ENCODE measurements at places on chromosomes 5 and 9.

- no peak for ATAC-seq
Observed at GRCh38 chr5:114238771-114239313, 123.0 kb upstream of the KCNN2 start.

DNA sequence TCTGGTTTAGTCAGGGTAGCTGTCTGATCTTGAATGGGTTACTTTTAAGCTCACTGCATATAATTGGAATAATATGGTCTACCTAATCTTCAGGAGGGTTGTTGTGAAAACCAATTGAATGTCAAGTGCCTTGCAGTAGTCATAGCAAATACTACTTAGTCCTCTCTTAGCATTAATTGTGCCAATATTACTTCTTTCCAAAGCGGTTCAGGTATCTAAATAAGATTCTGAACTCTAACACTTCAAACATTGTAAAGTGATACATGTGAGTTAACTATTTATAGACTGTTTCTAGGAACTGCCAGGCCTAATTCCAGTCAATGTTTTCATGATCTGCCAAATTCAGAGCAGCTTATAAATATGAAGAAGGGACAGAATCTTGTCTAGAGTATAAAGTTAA, 140.2 kb downstream of the SH3GL2 start:
- no peak for ATAC-seq

DNA sequence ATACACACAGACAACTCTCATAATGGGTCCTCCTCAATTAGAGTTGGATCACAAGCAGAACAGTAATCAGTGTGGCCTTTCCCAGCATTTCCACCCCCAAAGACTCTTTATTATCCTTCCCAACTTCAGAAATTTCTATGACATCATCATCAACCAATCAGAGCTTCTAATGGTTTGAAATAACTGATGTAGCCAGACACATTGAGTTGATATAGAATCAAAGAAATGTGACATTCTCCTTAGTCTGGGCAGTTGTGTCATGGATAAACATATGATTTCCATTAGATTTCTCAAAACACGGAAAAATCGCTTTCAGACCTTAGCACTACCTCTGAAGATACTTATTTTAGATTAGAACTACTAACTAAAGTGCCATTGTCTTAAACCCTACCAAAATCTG, 75.7 kb upstream of the NFIB start:
- no peak for ATAC-seq

GRCh38 chr5:57482671-57483106, at the start of gene ACTBL2:
Gene ACTBL2 (minus strand): TSS chr5:57482811. CDS start chr5:57482707, 104 bp downstream.
- no peak for ATAC-seq

- no peak for ATAC-seq
Observed at GRCh38 chr5:79225026-79225425, 10.9 kb upstream of the JMY start.

GRCh38 chr9:77856615-77857014, 175.0 kb downstream of the GNAQ start:
- no peak for ATAC-seq

DNA sequence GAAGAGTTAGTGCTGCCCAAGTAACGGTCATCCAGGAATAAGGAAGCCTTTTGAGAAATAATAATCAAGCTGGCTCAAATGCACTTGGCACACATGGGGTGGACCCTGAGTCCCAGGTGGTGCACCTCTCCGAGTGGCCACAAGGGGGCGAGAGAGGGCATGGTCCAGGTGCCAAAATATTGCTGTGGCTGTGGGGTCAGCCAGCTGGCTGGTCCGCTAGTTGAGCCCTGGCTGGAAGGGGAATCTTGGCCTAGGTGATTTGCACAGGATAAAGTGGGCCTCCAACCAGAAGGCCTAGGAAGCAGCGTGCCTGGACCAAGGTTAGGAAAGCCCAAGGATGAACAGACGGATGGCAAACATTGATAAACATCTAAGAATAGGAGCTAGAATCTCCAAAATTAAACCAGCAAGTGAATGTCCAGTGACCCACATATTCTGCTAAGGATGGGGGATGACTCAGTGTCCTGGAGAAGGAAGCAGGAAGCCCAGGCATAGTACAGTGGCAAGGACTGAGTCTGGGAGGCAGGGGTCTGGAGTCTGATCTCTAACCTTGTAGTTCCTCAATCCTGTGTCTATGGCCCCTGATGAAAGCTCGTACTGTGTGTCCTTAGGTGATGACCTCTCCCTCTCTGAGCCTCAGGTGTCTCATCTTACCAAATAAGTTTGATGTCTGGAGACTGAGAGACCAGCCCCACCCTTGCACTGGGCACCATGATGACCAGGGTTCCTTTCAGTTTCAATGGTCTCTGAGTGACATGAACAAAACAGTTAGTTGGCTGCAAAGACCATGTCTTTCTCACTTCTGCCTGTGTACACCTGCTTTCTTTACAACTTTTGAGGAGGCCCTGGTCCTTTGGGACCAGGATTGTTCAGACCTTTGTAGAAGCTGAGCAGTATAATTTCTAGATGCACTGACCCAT, 19.2 kb upstream of the SHB start:
- peak; percentile 82 for ATAC-seq

- ATAC-seq: no peak
Observed at GRCh38 chr5:98111686-98112085, 661.8 kb upstream of the RGMB start.

DNA sequence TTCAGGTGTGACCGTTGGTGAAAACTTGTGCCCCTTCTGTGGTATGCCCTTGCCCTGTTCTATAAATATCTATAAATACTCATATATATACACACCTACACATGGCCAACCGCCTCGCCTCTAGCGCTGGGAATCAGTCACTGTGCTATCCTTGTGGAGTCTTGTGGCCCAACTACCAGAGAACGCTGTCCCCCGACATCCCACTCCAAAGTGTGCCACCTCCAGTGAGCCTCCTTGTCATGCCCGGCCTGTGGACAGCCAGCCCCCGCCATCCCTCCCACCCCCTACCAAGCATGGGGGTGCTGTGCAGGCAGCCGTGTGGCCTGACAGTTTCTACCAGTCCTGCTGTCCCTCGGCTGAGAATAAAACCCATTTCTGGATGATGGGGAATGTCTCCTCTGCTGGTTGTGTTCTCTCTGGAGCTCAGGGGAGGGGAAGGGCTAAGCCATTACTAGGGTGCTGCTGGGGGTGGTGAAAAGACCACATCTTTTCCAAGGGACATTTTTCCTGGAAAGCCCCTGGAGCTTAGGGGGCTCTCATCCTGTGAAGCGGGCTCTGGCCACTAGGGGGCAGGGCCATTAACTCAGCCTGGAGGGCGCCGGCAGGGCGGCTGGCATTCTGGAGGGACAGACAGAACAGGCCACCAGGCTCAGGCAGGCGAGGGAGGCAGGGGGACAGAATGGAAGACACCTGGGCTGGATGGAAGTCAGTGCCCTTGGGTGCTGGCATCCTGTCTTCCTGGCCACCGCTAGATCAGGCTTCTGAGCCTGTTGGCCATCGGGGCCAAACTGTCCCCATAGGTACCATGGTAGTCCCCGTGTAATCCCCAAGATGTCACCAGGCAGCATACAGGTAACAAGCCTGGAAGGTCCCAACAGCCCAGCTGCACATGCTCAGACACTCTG, 20.7 kb downstream of the GOLGA2 start:
- ATAC-seq: peak; percentile 61

DNA sequence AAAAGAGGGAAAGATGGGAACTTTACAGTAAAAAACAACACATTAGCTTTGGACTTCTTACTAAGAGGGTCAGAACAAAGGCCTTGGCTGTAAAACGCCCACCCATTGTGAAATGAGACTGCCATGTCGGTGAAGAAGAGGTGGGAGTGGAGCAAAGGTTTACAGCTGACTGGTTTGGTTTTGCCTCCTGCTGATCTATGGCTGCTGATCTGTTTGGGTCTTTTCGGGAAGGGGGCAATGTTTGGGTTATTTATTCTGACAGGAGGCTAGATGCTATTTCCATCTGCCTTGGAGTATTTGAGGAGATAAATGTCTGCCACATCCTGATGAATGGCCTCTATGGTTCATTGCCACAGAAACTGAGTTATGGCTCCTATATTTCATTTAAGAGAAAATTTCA, 408.7 kb downstream of the TLE4 start:
- no peak for ATAC-seq

- ATAC-seq: no peak
Observed at GRCh38 chr5:72543811-72544210, 36.6 kb upstream of the ZNF366 start.

DNA sequence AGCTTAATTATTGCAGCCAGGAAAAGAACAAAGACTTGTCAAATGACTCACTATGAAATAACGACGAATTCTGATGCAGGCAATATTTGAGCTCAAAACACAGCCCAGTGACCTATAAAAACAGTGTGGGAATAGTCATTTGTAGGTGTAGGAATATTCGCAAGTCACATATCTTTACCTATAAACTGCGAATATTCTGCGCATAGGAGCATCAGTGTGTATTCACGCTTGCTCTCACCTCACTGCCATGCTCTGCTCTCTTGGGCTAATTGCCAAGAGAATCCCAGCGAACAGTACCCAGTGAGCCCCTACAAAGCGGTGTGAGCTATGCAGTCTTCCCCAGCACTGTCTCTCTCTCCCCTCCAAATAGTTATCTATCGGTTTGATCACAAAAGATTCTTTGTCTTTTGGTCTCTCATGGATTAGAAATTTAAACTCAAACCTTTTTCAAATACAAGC, 74.2 kb downstream of the ST8SIA4 start:
- no peak for ATAC-seq

DNA sequence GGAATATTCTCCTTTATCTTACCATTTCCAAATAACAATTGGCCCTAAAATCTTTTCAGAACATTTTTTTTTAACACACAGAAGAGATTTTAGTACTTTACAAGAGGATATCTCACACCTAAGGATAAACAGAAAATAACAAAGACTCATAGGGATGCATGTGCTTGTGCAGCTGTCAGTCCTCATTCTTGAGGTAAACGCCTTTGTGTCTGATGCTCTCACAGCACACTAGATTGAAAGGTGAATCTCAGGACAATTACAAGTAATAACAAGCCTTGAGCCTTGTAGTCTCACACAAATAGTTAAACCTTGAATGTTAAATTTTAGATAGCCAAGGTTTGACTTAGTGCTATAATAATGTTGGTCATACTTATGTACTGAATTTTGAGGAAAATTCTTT, 439.2 kb downstream of the PTPRD start:
- no peak for ATAC-seq

GRCh38 chr5:158861366-158861765, 238.3 kb downstream of the EBF1 start:
- no peak for ATAC-seq

Data from gastroesophageal sphincter (tissue), 4 donors.